Right hindlimb (tissue), 1 donor: ENCODE measurements at places on chromosomes 4 and X.

GRCh38 chr4:6889101-6889735, 20.4 kb upstream of the TBC1D14 start:
- DNase-seq, result no peak

- no peak for DNase-seq
These were observed 22.8 kb downstream of the RAB28 start for GRCh38 chr4:13461191-13461905.

- DNase-seq, result no peak
These were observed 2.2 kb upstream of the GPR78 start for GRCh38 chr4:8577972-8578371.

DNA sequence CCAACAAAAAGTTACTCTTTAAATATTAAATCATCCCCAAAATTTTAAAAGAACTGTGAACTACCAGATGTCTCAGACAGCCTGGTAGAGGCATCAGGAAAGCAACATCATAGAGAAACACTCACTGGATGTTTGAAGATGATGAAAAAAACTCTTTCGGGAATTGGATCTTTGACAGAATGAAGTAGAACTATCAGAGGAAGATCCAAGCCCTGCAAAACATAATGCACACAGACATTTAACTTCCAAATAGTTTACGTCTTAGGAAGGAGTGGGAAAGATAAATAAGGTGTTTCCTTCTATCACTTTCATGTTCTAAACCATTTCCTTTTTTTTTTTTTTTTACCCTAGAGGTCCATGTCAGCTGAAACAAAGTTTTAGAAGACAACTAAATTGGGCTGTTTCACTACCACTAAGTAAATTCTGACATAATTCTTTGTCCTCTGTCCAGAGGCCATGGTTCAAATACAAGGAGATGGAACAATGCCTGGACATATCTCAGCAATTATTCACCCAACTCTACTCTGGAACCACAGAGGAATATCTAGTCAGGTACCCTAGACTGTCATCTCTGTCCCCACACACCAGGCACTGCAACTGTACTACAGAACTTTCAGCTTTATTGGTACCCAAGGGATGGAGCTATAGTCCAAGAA, 217.7 kb upstream of the INTU start:
- DNase-seq, result no peak

DNA sequence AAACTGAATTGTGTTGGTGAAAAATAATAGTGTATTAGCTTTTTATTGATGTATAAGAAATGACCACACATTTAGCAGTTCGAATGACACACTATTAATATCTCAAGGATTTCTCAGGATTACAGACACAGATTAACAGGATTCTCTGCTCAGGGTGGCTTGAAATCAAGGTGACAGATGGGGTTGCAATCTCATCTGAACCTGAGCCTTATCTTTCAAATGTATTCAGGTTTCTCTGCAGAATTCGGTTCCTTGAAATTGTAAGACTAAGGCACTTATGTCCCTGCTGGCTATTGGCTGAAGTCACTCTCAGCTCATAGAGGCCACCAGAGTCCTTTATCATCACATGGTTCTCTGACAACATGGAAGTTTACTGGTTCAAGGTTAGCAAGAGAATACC, 1780.1 kb downstream of the ARAP2 start:
- DNase-seq, result no peak

DNA sequence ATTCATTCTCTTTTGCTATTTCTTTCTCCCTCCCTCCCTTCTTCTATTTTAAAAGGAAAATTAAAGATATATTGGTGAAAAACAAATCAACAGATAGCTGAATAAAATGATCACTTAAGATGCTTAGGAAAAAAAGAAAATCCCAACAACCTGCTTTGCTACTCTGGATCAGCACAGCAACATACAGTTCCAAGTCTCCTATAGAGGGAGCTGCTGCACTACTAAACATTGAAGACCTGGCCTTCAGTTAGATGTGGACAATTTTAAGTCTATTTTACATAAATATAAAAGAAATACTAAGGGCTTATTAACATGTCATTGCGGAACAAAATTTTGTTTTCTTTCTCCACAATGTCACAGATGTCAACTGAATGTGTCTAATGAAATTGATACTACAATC, 226.4 kb downstream of the MAGEB5 start:
- DNase-seq, result no peak

GRCh38 chr4:74610491-74610890, 165.6 kb downstream of the AREG start:
- no peak for DNase-seq

GRCh38 chrX:132409780-132410556, 78.9 kb downstream of the MBNL3 start:
- DNase-seq, result no peak

- no peak for DNase-seq
These were observed 155.8 kb downstream of the RPA4 start for GRCh38 chrX:97039363-97040029.

- peak; percentile 31 for DNase-seq
These were observed 451.2 kb downstream of the RAB28 start for GRCh38 chr4:13032936-13033335.

DNA sequence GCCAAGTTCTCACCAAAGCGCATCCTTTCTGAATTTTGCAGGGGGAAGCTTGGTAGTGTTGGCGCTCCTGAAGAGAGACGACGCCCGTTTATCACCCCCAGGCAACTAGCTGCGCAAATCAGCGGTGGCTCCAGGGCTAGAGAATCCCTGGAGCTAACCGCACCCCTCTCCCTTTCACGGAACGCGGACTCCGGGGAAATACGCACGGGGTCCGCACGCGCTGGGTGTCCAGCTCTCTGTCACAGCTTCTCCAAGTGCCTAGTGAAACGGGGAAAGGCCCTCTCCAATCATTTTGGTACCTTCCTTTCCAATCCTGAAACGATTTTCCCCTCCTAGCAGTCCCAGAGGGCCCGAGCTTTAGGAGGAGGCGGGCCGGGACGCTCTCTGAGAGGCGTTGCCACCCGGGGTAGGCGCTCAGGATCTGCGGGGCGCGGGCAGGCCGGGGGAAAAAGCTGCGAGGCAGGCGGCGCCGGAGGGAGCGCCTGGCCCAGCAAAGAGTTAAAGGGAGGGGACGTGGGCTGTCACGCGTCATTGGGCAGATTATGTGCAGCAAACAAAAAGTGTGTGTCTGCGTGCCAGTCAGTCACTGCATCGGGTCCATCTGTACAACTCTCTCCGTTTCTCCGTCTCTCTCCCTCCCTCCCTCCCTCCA, at the start of gene PRDM8:
Gene PRDM8, plus strand, starts transcription at position 582 of the 652 bp plus-strand sequence. CDS start 2,578 bp downstream, outside the sequence.
- DNase-seq, result no peak

- no peak for DNase-seq
These were observed 353.7 kb downstream of the GASK1B start for GRCh38 chr4:157818946-157819692.

DNA sequence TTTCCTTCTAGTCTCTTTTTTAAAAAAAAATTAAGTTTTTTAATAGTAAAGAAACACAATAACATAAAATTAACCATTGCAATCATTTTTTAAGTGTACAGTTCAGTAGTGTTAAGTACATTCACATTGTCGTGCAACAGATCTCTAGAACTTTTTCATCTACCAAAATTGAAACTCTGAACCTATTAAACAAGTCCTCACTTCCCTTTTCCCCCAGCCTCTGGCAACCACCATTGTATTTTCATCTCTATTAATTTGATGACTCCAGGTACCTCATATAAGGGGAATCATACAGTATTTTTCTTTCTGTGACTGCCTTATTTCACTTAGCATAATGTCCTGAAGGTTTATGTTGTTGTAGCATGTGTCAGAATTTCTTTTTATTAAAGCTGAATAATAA, 31.8 kb downstream of the MSL3 start:
- no peak for DNase-seq

DNA sequence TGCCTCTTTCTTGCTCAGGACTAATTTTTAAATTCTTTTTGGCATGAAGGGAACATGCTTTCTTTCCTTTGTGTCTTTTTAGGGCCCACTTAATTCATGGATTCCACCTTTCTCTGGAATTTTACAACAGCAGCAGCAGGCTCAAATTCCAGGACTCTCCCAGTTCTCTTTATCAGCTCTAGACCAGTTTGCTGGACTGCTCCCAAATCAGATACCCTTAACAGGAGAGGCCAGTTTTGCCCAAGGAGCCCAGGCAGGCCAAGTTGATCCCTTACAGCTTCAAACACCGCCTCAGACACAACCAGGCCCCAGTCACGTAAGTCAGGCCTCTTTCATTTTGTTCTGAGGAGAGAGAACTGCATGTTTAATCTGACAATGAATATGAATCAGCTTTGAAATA, 2.3 kb downstream of the ODAM start:
- no peak for DNase-seq
